ENCODE measurements at places on chromosomes 6 and 20.

GRCh38 chr6:8278562-8278961 is 156.8 kb downstream of the SLC35B3 start:
- DNase-seq: no peak

DNA sequence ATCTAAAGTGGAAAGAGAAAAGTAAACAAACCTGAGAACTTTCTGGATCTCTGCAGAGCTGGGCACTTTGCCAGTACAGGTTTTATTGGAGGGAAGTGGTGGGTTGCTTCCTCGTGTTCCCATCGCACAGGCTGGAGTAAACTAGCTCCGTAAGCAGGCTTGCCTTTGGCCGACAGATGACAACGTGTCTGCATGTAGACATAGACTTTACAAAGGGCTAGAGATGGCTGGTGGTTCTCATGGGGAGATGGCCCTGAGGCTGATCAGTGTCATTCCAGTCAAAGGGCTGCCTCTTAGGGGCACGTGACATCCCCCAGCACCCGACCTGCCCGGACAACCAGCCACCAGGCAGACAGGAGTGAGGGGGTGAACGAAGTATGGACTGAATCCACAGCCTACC is 98.8 kb downstream of the YTHDF1 start:
- no peak for DNase-seq

DNA sequence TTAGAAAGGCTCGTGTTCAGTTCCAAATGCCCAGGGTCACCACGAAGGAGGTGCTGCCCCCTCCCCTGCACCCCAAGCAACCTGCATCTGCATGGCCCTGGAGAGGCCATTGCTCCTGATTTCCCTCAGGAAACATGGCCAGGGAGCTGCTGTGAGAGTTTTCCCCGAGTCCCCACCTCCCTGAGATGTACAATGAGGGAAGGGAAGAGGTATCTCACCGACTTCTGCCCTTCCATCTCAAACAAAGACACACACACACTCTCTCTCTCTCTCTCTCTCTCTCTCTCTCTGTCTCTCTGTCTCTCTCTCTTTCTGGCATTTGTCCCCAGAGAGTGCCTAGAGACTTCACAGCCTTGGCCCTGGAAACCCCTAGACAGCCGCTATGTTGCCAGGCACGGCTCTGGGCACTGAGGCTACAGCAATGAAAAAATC is 120.4 kb downstream of the MRPL14 start:
- no peak for DNase-seq

- no peak for DNase-seq
Observed at GRCh38 chr20:56625837-56626236, 3.3 kb upstream of the TFAP2C start.

DNA sequence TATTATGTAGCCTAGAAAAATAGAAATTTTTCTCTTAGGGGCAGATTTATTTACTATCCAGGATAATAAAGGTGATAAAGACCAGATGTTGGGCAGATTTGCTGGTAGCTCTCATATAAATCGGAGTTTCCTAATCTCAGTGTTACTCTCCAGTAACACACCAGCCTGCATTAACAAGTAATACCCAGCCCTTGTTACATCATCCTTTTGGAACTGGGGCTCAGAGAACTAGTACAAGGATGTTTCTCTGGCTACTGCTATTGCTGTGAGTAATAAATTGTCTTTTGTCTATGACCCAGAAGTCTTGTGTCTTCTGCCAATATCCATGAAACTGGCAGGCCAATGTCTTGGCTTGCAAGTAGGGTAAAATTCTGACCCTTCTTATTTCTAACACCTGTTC is 16.8 kb downstream of the TPD52L1 start:
- DNase-seq: peak; percentile 70
